Kidney (tissue), 22 donors: ENCODE measurements at places on chromosomes 4 and X.

- DNase-seq, result no peak
Measured at GRCh38 chrX:4971646-4972045, 1257.0 kb downstream of the NLGN4X start.

DNA sequence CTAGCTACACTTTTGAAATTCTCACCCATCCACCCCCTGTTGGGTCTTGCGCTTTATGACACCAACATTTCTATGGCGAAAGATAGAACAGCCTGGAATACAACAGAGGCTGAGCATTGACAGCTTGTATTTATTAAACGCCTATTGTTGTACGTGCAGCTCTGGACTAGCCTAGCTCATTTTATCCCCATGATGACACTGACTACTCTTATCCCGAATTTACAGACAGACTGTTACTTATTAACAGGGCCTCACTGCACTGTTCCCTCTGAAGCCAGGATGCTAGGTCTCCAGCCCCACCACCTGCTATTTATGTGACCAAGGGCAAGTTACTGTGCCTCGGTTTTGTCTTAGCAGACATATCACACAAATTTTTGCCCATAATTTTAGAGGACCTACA lies 1.0 kb upstream of the RFC1 start:
- no peak for DNase-seq

- DNase-seq, result no peak
Measured at GRCh38 chr4:146981651-146982050, 36.0 kb upstream of the TTC29 start.

- DNase-seq, result no peak
Measured at GRCh38 chr4:121485190-121485804, 104.5 kb upstream of the QRFPR start.

- DNase-seq, result no peak
Measured at GRCh38 chr4:33411182-33411581, 2691.0 kb downstream of the PCDH7 start.
